ENCODE measurements at places on chromosomes 4 and X.
A peak's percentile ranks its signal among the peaks of the same experiment; 100 is the strongest.

DNA sequence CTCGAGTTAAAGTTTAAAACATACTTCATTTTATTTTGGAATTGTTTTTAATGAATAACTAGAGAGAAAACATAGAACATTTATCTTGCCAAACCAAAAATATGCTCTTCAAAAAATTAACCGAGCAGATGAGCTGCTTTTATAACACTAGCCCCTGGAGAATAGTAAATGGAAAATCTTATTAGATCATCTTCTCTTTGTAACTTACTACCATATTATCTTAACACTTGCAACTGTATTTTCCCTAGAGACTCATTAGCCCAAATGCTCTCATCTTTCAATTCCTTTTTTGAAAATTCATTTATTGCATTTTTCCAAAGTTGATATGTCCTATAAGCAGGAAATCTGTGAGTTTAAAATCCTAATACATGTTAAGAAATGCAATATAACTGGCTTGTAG is 143.3 kb downstream of the CAMK2D start:
- no peak for DNase-seq

DNA sequence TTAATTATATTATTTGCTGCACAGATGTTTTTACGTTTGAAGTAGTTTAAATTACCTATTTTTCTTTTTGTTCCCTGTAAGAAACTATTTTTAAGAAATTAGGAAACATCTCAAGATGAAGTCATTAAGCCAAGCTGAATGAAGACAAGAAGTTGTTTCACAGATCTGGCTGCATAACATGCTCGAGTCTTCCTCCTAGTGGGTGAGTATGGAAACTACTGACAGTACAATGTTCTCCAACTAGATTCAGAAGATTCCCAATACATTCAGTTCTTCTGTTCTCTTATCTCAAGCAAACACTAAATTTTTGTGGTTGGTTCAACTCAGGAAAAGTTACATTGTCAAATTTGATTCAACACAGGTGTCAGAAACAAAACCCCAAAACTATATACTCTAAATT is 256.8 kb upstream of the VCX start:
- no peak for DNase-seq

- DNase-seq, result peak; percentile 59
Observed at GRCh38 chrX:48897157-48897624, 377 bp downstream of the TIMM17B start.

DNA sequence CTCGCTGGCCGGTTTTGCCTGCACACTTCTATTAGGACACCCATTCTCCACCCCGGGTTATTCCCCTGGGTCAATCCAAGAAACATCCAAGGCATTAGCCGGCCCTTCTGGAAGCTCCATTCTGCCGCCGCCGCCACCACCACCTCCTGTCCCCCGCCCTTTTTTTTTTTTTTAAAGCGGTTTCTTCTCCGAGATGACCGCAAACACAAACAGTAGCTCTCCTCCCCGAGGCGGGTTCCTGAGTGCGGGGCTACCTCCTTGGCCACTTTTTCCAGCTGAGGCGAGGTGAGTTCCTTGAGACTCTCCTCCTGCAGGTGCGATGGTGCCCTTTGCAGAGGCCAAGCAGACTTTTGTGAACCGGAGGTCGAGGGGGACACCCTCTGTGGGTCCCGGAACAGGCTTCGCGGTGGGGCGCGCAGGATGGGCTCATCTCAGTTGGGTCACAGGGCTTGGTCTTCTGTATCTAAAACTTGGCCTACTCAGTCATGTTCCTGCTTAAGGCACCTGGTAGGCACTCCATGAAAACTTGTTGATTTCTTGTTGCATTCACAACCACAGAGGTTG is 930 bp downstream of the NWD2 start:
- no peak for DNase-seq

DNA sequence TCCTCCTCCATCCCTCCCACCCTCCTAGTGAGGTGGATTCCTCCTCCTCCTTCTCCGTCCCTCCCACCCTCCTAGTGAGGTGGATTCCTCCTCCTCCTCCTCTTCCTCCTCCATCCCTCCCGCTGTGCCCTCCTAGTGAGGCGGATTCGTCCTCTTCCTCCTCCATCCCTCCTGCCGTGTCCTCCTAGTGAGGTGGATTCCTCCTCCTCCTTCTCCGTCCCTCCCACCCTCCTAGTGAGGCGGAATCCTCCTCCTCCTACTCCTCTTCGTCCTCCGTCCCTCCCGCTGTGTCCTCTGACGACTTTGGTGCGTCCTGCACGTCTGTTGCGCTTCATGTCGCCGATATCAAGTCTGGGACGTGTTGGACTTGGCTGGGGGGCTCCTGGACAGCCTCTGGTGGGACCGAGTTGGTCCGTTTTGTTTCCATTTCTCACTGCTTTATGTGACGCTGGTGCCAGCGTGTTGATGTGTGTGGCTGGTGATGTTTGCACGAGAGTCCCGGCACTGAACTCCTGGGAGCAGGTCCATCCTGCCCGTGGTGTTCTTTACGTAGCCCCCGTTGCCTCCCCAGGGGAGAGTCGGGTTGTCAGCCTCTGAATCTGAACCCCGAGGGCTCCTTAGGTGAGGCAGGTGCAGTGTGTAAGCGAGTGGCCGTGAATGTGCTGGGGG is 5.4 kb downstream of the AKAP17A start:
- DNase-seq, result no peak

DNA sequence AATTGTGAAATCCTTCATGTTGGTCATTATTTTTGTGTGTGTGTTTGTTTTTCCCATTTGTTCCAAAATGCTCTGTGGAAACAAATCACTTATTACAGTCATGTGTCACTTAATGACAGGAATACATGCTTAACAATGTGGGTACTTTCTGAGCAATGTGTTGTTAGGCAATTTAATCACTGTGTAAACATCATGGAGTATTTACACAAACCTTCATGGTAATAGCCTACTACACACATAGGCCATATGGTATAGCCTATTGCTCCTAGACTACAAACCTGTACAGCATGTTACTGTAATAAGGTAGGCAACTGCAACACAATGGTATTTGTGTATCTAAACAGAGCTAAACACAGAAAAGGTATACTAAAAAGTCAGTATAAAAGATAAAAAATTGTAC is 388.9 kb upstream of the PPP1R2C start:
- DNase-seq, result no peak

- DNase-seq, result no peak
Observed at GRCh38 chr4:15035159-15035558, 32.9 kb downstream of the CPEB2 start.

GRCh38 chr4:144384408-144384807 is 243.9 kb upstream of the GYPA start:
- DNase-seq, result no peak

All from CD4-positive, alpha-beta T cell treated with Interleukin-2 at 100 ng/mL for 4 hours (primary cell).